ENCODE measurements at places on chromosomes 13 and 19.
A peak's percentile ranks its signal among the peaks of the same experiment; 100 is the strongest.

GRCh38 chr19:53580871-53581835 is 43.2 kb downstream of the ZNF331 start:
- DNase-seq: no peak

- DNase-seq: no peak
Observed at GRCh38 chr13:38385153-38385891, 35.7 kb downstream of the UFM1 start.

DNA sequence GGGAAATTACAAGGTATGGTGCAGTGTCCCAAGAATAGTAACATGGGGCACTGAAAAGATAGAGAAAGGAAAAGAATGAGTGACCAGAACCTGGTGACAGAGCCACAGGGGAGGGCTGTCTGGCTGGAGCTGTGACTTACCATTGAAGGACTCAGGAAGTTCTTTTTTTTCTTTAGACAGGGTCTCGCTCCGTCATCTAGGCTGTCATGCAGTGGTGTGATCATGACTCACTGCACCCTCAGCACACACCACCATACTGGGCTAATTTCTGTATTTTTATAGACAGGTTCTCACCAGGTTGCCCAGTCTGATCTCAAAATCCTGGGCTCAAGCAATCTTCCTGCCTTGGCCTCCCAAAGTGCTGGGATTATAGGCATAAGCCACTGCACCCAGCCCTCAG is 8.8 kb upstream of the CPB2 start:
- no peak for DNase-seq

GRCh38 chr19:30175987-30176386 is 196.2 kb upstream of the ZNF536 start:
- DNase-seq: no peak

GRCh38 chr19:56145698-56146097 is 4.6 kb downstream of the ZNF444 start:
- no peak for DNase-seq

- peak; percentile 63 for DNase-seq
Observed at GRCh38 chr19:3556978-3557460, 367 bp downstream of the MFSD12 start.

- no peak for DNase-seq
Observed at GRCh38 chr19:13283871-13284270, 133.7 kb downstream of the IER2 start.

DNA sequence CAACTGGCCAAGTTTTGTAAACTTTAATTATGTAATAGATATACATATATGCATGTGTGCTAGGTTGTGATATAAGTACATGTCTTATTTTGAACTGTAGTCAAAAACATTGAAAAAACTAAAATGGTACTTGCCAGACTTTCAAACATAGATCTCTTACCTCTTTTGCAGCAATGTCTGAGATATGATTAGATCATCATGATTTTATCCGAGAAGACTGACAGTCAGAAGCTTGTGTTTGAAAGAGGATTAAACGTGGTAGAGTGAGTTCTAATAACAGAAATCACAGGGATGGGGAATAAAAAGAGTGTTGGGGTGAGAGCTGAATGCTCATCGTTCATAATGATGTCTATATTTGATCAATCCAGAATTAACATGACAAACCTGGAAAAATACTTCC is 18.2 kb upstream of the ACP7 start:
- no peak for DNase-seq

- no peak for DNase-seq
Observed at GRCh38 chr19:3642987-3643673, 16.5 kb upstream of the CACTIN start.

DNA sequence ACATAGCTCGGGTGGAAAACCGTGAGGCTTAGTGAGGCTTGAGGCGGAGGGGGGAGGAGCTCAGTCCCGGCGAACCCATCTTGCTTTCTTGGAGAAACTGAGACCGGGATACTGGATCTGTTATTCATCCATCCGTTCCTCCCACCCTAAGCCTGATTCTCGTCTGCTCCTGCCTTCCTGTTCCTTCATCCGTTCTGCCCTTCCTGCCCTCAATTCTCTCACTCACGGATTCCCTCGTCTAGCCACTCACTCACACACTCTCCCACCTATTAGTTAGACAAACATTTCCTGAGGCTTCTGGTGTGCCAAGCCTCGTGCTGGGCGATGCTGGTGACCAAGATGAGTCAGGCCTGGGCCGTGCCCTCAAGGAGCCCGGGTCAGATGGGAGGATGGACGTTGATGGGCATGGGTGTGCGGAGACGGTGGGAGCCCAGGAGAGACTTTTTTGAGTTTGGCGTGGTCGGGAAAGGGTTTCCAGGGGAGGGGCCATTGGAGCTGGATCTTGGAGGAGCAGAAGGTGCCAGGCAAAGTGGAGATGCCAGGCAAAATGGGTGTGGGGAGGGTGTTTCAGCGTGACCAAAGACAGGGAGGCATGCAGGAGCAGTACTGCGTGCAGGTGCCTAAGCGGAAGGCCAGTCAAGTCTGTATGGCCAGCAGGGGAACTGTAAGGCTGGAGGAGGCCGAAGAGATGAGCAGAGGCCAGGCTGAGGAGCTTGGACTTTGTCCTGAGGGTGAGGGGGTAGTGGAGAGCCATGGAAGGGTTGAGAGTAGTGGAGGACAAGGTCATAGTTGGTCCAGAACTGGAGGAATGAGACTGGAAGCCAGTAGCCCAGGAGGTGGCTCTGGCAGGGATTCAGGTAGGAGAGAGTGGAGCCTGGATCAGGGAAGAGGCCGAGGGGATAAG is 7.4 kb upstream of the CNFN start:
- DNase-seq: no peak

GRCh38 chr19:7505682-7506384 is 10.1 kb upstream of the ZNF358 start:
- no peak for DNase-seq

DNA sequence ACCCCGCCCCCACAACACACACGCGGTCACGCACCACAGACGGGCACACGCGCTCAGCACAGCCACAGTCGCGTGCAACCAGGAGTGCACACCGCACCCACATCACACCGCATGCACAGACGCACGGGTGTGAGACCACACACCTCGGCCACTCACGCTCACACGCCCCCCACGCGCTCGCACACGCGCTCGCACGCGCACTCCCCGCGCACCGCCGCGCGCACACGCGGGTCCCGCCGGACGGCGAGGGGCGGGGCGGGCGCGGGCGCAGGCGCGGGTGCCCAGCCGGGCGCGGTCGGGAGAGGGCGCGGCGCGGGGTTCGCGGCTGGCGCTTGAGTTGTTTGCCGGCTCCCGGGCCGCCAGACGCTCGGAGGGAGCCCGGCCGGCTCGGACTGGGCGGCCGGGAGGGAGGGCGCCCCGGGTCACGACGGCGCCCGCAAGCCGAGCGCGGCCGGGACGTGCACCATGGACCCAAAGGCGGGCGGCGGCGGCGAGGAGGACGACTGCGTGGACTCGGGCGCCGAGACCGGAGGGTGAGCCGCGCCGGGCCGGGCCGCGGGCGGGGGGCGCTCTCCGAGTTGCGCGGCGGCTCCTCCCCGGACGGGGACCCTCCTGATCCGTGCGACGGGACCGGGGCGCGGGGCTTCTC is at the start of gene FAM124A:
Gene FAM124A (plus strand): TSS at position 362 of the 649 bp plus-strand sequence. CDS start 104 bp downstream, at position 466.
- DNase-seq: peak; percentile 13

GRCh38 chr19:58129284-58129683 is 21.3 kb downstream of the ZNF329 start:
- DNase-seq: no peak

DNA sequence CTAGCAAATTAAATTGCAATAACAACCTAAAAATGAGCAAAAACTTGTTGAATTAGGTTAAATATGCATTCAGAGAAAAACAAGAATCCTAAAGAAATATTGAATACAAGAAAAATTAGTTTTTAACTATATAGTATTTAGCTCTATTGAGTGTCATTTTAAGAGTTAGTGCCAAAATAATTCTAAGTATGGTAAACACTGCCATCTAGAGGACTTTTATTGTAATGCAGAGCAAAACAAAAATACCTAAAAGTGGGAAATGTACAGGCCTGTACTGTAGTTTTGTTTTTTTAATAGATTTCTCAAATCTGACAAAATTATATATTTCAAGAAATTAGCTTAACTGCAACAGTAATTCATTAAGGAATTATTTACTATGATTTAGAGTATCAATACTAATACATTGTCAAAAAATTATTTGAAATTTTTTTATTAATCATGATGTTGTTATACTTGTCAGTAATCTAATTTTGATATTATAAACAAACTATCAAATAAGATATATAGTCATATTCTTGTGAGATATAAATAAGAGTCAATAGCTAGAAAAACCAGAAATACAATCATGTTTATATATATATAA is 8.2 kb upstream of the PCDH9 start:
- no peak for DNase-seq

GRCh38 chr19:46515879-46516350 is 20.2 kb upstream of the PNMA8B start:
- no peak for DNase-seq

DNA sequence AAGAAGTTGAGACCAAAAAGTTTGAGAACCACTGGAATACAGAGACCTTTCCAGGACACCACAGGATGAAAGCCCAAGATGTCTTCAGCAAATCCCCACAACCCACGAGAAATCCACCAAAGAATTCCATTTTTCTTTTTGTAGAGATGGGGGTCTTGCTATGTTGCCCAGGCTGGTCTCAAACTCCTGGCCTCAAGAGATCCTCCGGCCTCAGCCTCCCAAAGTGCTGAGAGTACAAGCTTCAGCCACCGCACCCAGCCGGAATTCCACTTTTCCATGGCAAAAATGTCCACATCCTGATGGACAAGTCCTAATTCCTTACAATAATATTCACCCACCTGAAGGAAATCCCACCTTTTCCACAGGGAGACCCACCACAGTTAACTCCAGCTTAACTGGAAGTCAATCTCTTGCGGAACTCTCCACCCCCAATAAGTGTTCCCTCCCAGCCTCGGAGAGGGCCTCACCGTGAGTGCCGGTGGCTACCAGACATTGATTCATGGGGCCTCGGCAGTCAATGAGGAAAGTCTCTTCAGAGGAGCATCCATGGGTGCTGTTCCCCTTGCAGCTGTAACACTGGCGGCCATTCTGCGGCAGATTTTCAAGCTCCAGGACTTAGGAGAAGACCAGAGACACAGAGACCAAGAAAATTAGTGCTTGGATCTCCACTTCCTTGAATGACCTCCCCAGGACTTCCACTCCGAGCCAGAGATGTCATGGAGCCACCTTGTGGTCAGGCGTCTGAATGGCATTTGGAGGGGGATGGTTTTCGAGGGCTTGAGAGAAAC is 12.3 kb upstream of the CADM4 start:
- DNase-seq: no peak

- no peak for DNase-seq
Observed at GRCh38 chr13:53144826-53145225, 116.2 kb downstream of the OLFM4 start.

- no peak for DNase-seq
Observed at GRCh38 chr19:12664406-12665280, 1.9 kb downstream of the MAN2B1 start.

DNA sequence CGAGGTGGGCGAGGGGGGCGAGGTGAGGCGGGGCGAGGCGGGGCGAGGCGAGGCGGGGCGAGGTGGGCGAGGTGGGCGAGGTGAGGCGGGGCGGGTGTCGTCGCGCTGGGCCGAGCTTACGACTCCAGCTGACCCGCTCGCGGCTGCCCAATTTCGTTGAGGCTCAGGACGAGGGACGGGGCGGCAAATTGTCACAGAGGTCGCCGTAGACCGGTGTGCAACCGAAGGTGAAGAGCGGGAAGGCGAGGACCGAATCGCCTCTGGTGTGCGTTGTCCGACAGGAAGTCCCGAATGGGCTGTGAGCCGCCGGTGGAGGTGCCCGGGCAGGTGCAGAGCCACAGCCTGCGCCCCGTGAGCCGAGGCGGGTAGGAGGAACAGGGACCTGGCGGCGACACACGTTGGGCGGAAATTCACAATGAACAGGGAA is at the start of gene LACC1:
Gene LACC1 (plus strand): TSS at position 150 of the 427 bp plus-strand sequence. CDS start 1,082 bp downstream, outside the sequence.
- DNase-seq: peak; percentile 25

- no peak for DNase-seq
Observed at GRCh38 chr13:50208826-50209335, 193.6 kb downstream of the KCNRG start.

GRCh38 chr13:48896312-48896711 is 79.4 kb upstream of the FNDC3A start:
- DNase-seq: no peak

DNA sequence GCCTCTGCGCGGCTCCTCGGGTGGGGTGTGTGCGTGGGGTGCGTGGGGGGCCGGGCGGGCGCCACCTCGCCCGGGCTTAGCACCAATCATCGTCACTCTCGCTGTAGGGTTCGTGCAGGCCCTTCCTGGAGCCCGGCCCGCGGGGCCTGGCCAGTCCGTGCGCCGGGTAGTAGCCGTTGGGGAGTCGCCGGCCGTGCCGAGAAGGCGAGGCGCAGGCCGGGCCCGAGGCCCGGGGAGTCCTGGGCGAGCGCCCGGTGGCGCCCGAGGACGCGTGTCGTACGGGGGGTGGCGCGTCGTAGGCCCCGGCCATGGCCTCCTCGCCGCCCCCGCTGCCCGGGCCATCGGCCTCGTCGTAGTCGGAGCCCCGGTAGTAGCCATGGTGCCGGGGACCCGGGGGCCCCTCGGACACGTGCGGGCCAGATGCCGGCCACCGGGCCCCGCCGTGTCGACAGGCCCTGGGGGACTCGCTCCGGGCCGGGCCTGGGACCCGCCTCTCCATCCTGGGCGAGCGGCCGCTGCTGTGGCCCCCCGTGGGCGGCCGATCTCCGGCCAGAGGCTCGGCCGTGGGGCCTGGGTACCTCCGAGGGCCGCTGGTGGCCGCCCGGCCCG is 57.1 kb downstream of the IER2 start:
- no peak for DNase-seq

GRCh38 chr13:89738072-89738471 is 1609.4 kb upstream of the MIR17HG start:
- no peak for DNase-seq

DNA sequence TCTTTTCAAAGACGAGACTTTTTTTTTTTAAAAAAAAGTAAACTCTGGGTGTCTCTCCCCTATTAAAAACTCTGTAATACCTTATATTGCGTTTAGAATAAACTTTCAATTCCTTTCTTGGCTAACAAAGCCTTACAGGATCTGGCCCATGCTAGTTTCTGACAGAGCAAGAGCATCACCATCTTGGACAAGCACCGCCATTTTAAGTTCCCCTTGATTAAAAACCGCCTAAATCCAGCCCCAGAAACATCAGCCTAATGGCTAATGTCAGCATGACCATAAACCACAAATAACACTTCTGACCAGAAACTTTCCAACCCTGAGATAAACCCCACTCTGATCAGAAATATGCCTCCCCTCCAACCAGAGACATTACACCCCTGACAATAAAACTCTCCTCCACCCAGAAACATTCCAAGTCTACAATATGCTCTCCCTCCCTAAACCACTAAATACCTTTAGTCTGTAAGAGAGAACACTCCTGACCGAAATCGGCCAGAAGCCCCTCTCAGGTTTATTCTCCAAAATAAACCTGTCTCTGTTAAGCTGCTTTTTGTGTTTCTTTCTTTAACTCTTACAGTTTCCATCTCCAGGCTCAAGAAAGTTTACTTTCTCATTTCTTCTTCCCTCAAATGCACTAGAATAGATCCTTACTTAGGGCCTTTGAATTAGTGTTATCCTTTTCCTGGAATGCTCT is 1.6 kb upstream of the AKAP11 start:
- no peak for DNase-seq

- DNase-seq: no peak
Observed at GRCh38 chr13:46617885-46618284, 64.9 kb downstream of the LRCH1 start.

GRCh38 chr13:108276060-108276459 is 6.5 kb downstream of the TNFSF13B start:
- no peak for DNase-seq

- DNase-seq: no peak
Observed at GRCh38 chr19:39398297-39398864, 7.2 kb downstream of the MED29 start.

GRCh38 chr19:58560921-58561320 is 2.5 kb upstream of the UBE2M start:
- no peak for DNase-seq

All from activated gamma-delta T cell (primary cell).